Small intestine (tissue), 16 donors: ENCODE measurements at places on chromosomes 12 and 14. TPM values are rescaled to one million over a fixed set of nuclear protein-coding genes. Genes with fewer than 3 reads are reported as not detected.

ARHGEF25 gene
- not detected for polyA plus RNA-seq

TESPA1 gene
- 0.81 TPM for polyA plus RNA-seq

KNTC1 gene
- polyA plus RNA-seq: 12.5 TPM

TNS2 gene
- polyA plus RNA-seq: 31.6 TPM

RPS29 gene
- polyA plus RNA-seq: 2,810 TPM

GCH1 gene
- 15.0 TPM for polyA plus RNA-seq

DPPA3 gene
- not detected for polyA plus RNA-seq

RNASE11 gene
- polyA plus RNA-seq: not detected

MFAP5 gene
- polyA plus RNA-seq: 0.56 TPM

RSRC2 gene
- 38.1 TPM for polyA plus RNA-seq

SOAT2 gene
- 141 TPM for polyA plus RNA-seq

JPH4 gene
- 4.0 TPM for polyA plus RNA-seq
